Neural crest cell (in vitro differentiated cells): ENCODE measurements at places on chromosomes 12 and 14. TPM values are rescaled to one million over a fixed set of nuclear protein-coding genes. Genes with fewer than 3 reads are reported as not detected.

The CFAP73 gene
- not detected in 2 replicates for total RNA-seq

The GNS gene
- 47.0 and 48.2 TPM in 2 replicates for total RNA-seq

The RFLNA gene
- 2.1 and 2.8 TPM in 2 replicates for total RNA-seq

The CMA1 gene
- not detected in 2 replicates for total RNA-seq

The MAP1LC3B2 gene
- 0.82 TPM in 1 of 2 replicates, not detected in the other for total RNA-seq

The SLC6A15 gene
- 2.8 and 3.2 TPM in 2 replicates for total RNA-seq

The CD163L1 gene
- 1.2 and 1.6 TPM in 2 replicates for total RNA-seq

The TAS2R31 gene
- total RNA-seq, result 2.1 and 2.5 TPM in 2 replicates

The CEP128 gene
- 25.8 and 30.7 TPM in 2 replicates for total RNA-seq

The LAG3 gene
- 4.7 and 4.9 TPM in 2 replicates for total RNA-seq

- H3K4me1 ChIP-seq, result peaks cover 34% of the 10 kb centered on the region
- no peak for DNase-seq
- H3K36me3 ChIP-seq, result no peaks in the 10 kb centered on the region
- no peak overlapping the region for H3K27ac ChIP-seq
- peak overlapping the region; percentile 97 for H3K4me3 ChIP-seq
Observed at GRCh38 chr14:31421200-31421599, 850 bp upstream of the HEATR5A start.

GRCh38 chr12:94768398-94769046 lies 118.2 kb upstream of the TMCC3 start:
- no peaks in the 10 kb centered on the region for H3K27me3 ChIP-seq
- H3K36me3 ChIP-seq, result no peaks in the 10 kb centered on the region
- no peak overlapping the region for H3K27ac ChIP-seq
- peaks cover 27% of the 10 kb centered on the region for H3K4me1 ChIP-seq

- DNase-seq, result no peak
- H3K36me3 ChIP-seq, result no peaks in the 10 kb centered on the region
- peaks cover 25% of the 10 kb centered on the region for H3K4me1 ChIP-seq
- H3K27me3 ChIP-seq, result peaks cover 50% of the 10 kb centered on the region
- H3K4me3 ChIP-seq, result no peak overlapping the region
Observed at GRCh38 chr12:48187916-48188695, 4.7 kb downstream of the CCDC184 start.

- H3K4me1 ChIP-seq, result peaks cover 5% of the 10 kb centered on the region
- no peaks in the 10 kb centered on the region for H3K36me3 ChIP-seq
- no peaks in the 10 kb centered on the region for H3K27me3 ChIP-seq
- H3K4me3 ChIP-seq, result no peak overlapping the region
Observed at GRCh38 chr12:93916402-93916801, 232.0 kb upstream of the PLXNC1 start.

- peaks cover 5% of the 10 kb centered on the region for H3K27me3 ChIP-seq
- H3K36me3 ChIP-seq, result no peaks in the 10 kb centered on the region
- no peak for DNase-seq
- H3K4me3 ChIP-seq, result no peak overlapping the region
Observed at GRCh38 chr14:62673014-62673755, 372.1 kb downstream of the KCNH5 start.

DNA sequence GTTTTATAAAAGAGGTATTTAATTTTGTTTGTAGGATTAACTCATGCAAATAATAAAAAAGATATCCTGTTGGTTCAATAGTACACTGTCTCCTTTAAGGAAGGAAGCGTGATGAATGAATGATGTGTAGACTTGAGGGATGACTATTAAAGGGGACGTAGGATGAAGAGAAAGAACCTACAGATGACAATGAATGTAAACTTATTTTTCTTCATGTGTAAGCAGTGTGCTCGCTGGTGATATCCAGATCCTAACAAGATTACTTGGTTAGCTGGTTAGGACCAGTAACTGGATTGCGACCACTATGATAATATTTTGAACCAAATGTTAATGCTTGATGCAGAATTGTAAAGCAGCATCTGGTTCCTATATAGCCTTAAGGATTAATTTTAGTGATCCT lies 2.6 kb downstream of the ARF6 start:
- H3K27ac ChIP-seq, result no peak overlapping the region
- peaks cover 15% of the 10 kb centered on the region for H3K36me3 ChIP-seq
- no peaks in the 10 kb centered on the region for H3K27me3 ChIP-seq
- H3K4me1 ChIP-seq, result peaks cover 45% of the 10 kb centered on the region

GRCh38 chr12:46110928-46111699 lies 120.7 kb upstream of the SCAF11 start:
- H3K27ac ChIP-seq, result no peak overlapping the region
- H3K36me3 ChIP-seq, result peaks cover 2% of the 10 kb centered on the region
- peaks cover 6% of the 10 kb centered on the region for H3K27me3 ChIP-seq
- no peak overlapping the region for H3K4me3 ChIP-seq

DNA sequence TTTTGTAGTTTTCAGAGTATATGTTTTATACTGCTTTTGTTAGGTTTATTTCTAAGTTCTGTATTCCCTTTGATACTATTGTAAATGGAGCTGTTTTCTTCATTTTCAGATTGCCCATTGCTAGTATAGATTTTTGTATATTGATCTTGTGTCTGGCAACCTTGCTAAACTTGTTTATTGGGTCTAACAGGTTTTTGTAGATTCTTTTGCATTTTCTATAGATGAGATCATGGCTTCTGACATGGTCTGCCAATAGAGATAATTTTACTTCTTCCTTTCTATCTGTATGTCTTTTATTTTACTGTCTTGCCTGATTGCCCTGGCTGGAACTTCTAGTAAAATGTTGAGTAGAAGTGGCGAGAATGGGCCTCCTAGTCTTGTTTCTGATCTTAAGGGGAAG lies 40.3 kb downstream of the ANKRD9 start:
- no peak for DNase-seq
- no peaks in the 10 kb centered on the region for H3K27me3 ChIP-seq
- peaks cover 28% of the 10 kb centered on the region for H3K36me3 ChIP-seq
- no peaks in the 10 kb centered on the region for H3K4me1 ChIP-seq

DNA sequence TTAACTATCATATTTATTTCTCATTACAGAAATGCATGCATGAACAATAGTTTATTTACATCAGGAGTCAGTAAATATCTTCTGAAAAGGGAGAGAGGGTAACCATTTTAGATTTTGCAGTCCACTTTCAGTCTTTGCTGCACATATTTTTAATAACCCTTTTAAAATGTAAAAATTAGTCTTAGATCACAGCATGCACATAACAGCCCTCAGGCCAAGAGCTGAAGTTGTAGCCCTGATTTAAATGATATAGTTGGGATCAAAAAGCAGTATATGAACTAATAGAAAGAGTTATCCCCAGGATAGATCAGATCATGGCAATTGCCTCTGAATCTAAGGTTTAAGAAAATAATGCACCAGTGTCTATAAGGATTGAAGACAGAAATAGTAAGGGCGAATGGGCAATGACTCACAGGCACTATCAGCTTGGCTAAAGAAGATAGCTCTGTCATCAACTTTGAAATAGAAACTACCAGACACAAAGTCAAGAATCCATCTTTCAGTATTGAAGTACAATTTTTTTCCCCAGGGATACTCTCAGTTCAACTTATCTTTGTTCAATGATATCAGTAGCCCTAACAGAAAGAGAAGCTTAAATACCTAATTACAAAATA lies 13.1 kb upstream of the CLEC7A start:
- H3K4me1 ChIP-seq, result peaks cover 6% of the 10 kb centered on the region
- H3K27ac ChIP-seq, result no peak overlapping the region
- H3K36me3 ChIP-seq, result no peaks in the 10 kb centered on the region
- no peak for DNase-seq
- H3K27me3 ChIP-seq, result no peaks in the 10 kb centered on the region

GRCh38 chr12:5808981-5809380 lies 136.1 kb downstream of the ANO2 start:
- no peak overlapping the region for H3K27ac ChIP-seq
- peaks cover 8% of the 10 kb centered on the region for H3K27me3 ChIP-seq
- no peaks in the 10 kb centered on the region for H3K4me1 ChIP-seq
- DNase-seq, result no peak

GRCh38 chr12:111085096-111085495 lies 164.7 kb upstream of the MYL2 start:
- H3K27me3 ChIP-seq, result peaks cover 10% of the 10 kb centered on the region
- H3K36me3 ChIP-seq, result no peaks in the 10 kb centered on the region
- H3K4me3 ChIP-seq, result no peak overlapping the region
- H3K4me1 ChIP-seq, result no peaks in the 10 kb centered on the region
- H3K27ac ChIP-seq, result no peak overlapping the region
- no peak for DNase-seq

- no peaks in the 10 kb centered on the region for H3K36me3 ChIP-seq
- no peaks in the 10 kb centered on the region for H3K4me1 ChIP-seq
- H3K4me3 ChIP-seq, result no peak overlapping the region
- no peak overlapping the region for H3K27ac ChIP-seq
Observed at GRCh38 chr14:65866886-65867285, 454.4 kb downstream of the FUT8 start.

GRCh38 chr14:54908190-54908589 lies 5.6 kb upstream of the GCH1 start:
- peaks cover 5% of the 10 kb centered on the region for H3K4me1 ChIP-seq
- no peak overlapping the region for H3K27ac ChIP-seq
- H3K4me3 ChIP-seq, result no peak overlapping the region
- H3K27me3 ChIP-seq, result peaks cover 4% of the 10 kb centered on the region

DNA sequence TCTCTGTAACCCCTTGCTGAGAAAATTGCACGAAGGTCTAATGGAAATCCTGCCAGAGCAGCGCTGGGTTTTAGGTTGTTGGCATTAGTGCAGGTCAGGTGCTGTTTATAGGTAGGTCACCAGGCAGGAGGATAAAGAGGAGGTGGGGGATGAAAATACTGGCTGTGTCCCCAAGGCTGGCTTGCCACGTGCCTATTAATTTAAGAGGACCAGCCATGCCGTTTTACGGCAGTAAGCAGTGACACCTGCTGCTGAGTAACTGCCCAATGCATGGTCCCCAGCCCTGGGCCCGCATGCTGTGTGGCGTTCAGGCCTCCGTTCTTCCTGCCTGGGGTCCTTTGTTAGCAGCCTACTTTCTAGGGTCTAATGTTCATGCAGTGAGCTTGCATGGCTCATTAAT lies 67.2 kb downstream of the WDR20 start:
- H3K4me3 ChIP-seq, result no peak overlapping the region
- H3K27me3 ChIP-seq, result no peaks in the 10 kb centered on the region
- no peak overlapping the region for H3K27ac ChIP-seq
- DNase-seq, result no peak
- H3K4me1 ChIP-seq, result no peaks in the 10 kb centered on the region

DNA sequence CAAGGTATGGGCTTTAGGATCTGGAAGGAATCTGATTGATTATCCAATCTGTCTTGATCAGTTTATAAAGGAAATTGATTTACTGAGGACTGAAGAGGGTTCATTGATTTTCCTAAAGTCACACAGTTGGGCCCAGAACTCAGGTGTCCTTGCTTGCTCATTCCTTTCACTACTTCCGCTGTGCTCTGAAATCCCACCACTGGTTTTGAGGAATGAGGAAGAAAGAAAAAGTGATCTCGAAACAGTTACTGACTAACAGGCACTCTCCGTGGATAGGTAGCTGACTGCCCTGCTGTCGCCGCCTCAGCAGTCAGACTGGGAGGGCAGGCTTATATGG lies at the start of gene FITM1:
Gene FITM1, plus strand, starts transcription at position 280 of the 337 bp plus-strand sequence. CDS start 905 bp downstream, outside the sequence.
- H3K27ac ChIP-seq, result no peak within 1 kb of the TSS
- peak within 1 kb of the TSS; percentile 65 for H3K4me3 ChIP-seq
- DNase-seq, result no peak
- peaks cover 3% of the 10 kb centered on the region for H3K4me1 ChIP-seq

GRCh38 chr12:84016956-84017355 lies 895.6 kb downstream of the SLC6A15 start:
- H3K27me3 ChIP-seq, result no peaks in the 10 kb centered on the region
- H3K4me1 ChIP-seq, result no peaks in the 10 kb centered on the region
- no peak overlapping the region for H3K27ac ChIP-seq
- no peaks in the 10 kb centered on the region for H3K36me3 ChIP-seq
- H3K4me3 ChIP-seq, result no peak overlapping the region

- peaks cover 4% of the 10 kb centered on the region for H3K4me1 ChIP-seq
- H3K27me3 ChIP-seq, result no peaks in the 10 kb centered on the region
- H3K4me3 ChIP-seq, result no peak overlapping the region
- peaks cover 4% of the 10 kb centered on the region for H3K36me3 ChIP-seq
Observed at GRCh38 chr12:66453120-66453519, 150.8 kb downstream of the HELB start.

- no peaks in the 10 kb centered on the region for H3K36me3 ChIP-seq
- peaks cover 7% of the 10 kb centered on the region for H3K4me1 ChIP-seq
- DNase-seq, result no peak
- H3K4me3 ChIP-seq, result no peak overlapping the region
- H3K27me3 ChIP-seq, result no peaks in the 10 kb centered on the region
- no peak overlapping the region for H3K27ac ChIP-seq
Observed at GRCh38 chr12:958588-959123, 9.2 kb upstream of the RAD52 start.

- peak overlapping the region; percentile 29 for H3K27ac ChIP-seq
- H3K4me3 ChIP-seq, result no peak overlapping the region
- H3K4me1 ChIP-seq, result no peaks in the 10 kb centered on the region
- no peak for DNase-seq
- H3K36me3 ChIP-seq, result no peaks in the 10 kb centered on the region
- H3K27me3 ChIP-seq, result no peaks in the 10 kb centered on the region
Observed at GRCh38 chr12:14540801-14541462, 26.8 kb downstream of the PLBD1 start.

DNA sequence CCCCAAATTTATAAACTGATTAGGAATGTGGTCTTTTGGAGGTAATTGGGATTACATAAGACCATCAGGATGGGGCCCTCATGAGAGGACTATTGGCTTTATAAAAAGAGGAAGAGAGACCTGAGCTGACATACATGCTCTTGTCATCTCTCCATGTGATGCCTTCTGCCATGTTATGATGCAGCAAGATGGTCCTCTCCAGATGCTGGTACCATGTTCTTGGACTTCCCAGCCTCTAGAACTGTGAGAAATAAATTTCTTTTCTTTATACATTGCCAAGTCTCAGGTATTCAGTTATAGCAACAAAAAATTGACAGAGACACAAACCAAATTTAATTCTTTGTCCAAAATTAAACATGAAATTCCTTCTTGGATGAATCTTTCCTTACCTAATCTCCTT lies 92.9 kb downstream of the EFCAB11 start:
- peaks cover 2% of the 10 kb centered on the region for H3K36me3 ChIP-seq
- no peaks in the 10 kb centered on the region for H3K27me3 ChIP-seq
- no peak for DNase-seq
- no peak overlapping the region for H3K4me3 ChIP-seq
- H3K27ac ChIP-seq, result no peak overlapping the region

DNA sequence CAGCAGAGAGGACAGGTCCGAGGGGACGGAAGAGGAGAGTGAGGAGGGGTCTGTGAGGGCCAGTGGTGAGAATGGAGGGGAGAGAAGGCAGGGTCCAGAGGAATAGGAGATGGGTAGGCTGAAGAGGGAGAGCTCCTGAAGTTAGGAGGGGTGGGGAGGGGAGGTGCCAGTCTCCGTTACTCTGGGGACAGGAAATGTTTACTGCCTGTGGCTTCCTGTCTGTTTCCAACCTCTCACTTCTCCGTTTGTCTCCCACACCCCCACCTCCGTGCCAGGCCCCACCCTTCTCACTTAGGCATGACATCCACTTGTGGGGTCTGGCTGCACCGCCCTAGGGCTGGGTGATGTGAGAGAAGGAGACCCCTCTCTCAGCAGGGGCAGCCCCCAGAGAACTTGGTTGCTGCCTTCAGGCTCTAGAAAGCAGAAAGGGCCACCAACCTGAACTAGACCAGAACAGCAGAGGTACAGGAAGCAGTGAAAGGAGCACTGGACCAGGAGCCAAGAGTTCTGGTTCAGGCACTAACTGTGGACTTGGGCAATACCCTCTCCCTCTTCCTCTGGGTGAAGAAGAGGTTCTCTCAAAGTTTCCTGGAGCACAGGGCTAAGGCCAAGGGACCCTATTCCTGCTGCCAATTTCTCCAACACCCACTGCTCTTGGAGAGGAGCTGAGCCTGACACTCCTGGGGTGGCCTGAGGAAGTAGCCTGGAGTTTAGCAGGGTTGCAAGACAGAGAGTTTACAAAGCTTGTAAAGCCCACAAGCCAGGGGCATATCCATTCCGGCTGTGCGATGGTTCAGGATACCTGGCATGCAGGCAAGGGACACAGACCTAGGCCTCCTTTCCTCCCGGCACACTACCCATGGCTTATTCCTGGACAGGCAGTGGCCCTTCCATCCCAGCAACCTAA lies 5.5 kb downstream of the ITGA5 start:
- H3K36me3 ChIP-seq, result no peaks in the 10 kb centered on the region
- peaks cover 17% of the 10 kb centered on the region for H3K4me1 ChIP-seq
- no peak for DNase-seq
